ENCODE measurements at places on chromosomes 4 and X.

DNA sequence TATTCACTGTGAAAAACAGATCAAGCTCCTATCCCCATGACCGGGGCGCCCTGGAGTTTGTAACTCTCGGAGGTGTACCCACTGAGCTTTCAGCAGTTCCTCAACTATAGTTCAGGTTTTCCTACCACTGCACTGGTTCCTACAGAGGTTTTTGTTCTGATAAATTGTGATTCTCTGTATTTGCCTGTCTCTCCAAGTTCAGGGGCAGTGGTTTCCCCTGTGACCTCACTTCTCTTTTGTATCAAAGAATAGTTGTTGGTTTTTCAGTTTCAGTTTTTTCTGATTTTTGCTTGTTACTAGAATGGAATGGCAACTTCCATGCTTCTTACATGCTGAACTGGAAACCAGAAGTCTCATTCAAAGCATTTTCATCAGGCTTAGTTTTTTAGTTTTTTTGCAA, 56.8 kb upstream of the PLS3 start:
- no peak for DNase-seq

DNA sequence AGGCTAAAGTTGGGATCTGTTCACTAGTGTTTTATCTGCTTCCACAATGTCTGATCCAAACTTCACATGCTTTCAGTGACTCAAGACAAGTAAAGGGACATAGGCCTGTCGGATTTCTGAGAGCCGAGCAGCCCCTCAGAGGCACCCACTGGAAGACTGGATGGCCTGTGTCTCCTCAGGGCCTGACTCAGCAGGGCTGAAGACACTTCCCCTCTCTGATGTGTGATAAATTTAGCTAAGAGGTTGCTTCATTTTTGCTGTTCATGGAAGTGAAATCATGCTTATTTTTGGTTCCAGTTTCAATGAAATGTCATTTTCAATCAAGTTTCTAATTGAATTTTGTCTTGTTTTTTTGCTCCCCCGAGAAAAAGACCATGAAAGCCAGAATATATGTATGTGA, 93.7 kb downstream of the MXRA5 start:
- DNase-seq = no peak

GRCh38 chrX:129665916-129666644, 11.3 kb upstream of the APLN start:
- no peak for DNase-seq

- no peak for DNase-seq
Observed at GRCh38 chrX:54785901-54786300, 12.2 kb downstream of the ITIH6 start.

GRCh38 chr4:98803251-98803650, 125.7 kb downstream of the EIF4E start:
- no peak for DNase-seq

- no peak for DNase-seq
Observed at GRCh38 chrX:155857561-155857960, 23.6 kb upstream of the VAMP7 start.

DNA sequence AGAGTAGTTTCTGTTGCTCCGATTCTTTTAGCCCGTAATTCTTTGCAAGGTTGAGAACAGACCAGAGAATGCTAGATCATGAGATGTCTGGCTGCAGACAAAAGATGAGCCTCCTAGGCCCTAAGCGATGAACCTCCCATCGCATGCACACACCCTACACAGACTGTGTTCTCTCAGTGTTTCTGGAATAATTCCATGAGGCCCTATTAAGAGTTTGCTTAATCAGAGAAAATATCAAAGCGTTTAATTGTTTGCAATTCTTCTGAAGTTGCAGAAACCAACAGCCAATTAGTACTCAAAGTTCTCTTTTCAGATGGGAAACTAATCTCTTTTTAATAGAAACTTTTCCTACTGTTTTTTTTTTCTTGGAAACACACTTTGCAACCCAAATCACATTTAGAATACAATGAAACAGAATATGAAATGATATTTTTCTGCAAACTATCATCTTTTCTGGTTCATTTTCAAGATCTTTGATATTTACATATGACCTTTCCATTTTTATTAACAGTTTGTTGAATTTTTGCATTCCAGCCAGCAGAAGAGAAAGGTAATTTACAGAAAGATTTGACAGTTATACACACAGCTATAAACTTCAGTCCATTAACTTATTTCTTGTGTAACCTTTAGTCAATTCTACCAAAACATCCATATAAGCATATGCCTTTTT, 1525.6 kb downstream of the ARAP2 start:
- DNase-seq = no peak

DNA sequence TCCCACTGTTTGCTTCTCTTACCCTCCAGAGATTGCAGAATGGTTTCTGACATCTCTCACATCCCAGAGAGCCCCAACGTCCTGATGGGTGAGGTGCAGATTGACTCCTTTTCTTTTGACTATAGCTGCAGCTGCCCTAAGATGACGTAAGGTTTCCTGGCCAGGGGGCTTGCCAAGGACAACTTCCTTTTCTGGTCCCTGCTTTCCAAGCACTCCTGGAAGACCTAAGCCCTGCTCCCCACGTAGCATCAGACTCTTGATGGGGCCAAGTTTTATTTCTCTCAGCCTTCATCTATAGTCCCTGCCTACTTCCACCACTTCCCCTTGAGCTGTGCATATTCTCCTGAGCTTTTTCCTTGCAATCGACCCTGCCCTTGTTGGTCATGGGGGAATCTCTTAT, 497.7 kb downstream of the IDS start:
- no peak for DNase-seq

DNA sequence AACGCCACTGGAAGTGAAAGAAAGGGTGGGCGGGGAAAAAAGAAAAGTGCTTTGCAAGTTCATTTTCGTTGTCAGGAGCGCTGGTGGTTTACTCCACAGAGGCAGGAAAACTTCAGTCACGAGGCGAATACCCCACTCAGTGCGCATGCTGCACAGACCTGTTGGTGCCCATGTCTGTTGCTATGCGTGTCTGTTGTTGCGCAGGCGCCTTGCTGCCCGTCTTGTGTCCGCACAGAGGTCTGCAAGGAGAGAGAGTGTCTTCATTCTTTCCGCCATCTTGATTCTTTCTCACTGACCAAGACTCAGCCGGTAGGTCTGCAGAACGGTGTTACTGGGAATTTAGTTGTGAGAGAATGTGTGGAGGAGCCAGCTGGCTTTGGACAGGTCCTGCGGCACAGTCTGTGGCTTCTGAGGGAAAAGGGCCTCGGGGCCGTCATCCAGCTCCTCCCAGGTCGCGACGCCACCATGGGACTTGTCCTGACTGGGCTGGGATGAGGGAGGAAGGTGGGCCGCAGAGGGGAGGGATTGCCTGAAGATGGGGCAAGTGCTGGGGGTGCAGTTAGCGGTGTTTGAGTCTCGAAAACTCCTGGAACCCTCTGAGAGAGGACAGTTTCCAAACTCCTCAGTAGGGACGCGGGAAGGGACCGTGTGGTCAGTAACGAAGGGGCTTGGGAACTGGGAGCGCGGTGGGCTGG, at the start of gene PAGE2:
TSS of gene PAGE2 (plus strand) at position 224 of the 695 bp plus-strand sequence. CDS start 1,003 bp downstream, outside the sequence.
- DNase-seq = no peak

DNA sequence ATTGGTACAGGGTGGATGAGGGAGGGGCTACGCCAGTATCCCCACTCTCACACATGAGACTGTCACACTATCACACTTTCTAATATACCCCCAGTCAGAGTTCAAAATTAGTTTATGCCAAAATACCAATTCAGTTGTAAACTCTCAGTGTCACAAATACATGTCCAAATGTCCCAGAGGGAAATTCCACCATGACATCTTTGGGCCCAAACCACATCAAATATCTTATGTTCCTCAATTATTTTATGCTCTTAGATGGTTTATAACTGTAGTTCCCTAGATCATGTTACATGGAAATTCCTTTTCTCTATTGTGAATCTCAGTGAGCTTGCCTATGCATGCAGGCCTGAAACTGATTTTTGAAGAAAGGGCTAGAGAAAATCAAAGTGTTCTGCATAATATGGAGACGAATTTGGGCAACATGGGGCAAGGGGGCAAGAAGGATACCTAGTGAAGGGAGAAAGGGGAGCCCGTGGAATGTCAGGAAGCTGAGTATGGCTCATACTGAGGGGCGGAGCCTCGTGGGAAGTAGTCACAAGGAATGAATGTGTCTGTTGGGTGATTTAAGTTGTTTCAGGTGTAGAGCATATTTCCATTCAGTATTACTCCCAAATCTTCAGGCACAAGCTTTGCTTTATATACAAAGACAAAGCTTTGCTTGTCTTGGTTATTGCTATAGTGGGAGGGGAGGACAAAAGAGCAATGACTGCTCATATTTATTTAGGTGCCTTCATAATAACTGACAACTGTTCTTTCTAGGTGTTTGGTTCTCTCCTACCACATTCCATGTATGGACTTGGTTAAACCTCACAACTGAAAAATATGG, 40.8 kb downstream of the CLNK start:
- DNase-seq = no peak

- DNase-seq = no peak
Observed at GRCh38 chr4:37726666-37727065, 40.5 kb upstream of the RELL1 start.

DNA sequence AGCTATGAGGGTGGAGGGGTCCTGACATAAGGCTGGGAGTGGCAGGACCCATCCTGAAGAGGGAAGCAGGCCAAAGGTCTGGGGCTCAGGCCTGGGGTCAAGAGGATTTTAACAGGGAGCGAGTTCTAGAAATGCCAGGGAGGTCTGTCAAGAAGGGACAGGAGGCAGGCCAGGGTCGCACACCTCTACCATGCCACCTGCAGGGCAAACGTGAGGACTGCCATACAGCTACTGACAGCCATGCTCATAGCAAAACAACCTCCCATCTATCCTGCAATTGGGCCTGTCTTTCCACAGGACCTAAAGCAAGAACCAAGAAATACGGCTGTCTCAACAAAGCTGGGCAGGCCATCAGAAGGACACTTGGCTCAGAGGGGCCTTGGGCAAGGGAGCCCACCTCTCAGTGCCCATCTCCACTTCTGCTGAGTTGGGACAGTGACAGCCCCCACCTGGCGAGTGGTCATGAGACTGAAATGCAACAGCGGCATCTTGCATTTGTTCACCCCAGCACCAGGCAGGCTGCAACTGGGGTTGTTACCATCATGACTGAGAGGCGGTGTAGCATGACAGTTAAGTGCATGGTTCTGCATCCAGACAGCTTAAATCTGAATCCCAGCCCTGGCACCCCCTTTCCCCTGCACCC, 92.7 kb downstream of the WFS1 start:
- DNase-seq = no peak

DNA sequence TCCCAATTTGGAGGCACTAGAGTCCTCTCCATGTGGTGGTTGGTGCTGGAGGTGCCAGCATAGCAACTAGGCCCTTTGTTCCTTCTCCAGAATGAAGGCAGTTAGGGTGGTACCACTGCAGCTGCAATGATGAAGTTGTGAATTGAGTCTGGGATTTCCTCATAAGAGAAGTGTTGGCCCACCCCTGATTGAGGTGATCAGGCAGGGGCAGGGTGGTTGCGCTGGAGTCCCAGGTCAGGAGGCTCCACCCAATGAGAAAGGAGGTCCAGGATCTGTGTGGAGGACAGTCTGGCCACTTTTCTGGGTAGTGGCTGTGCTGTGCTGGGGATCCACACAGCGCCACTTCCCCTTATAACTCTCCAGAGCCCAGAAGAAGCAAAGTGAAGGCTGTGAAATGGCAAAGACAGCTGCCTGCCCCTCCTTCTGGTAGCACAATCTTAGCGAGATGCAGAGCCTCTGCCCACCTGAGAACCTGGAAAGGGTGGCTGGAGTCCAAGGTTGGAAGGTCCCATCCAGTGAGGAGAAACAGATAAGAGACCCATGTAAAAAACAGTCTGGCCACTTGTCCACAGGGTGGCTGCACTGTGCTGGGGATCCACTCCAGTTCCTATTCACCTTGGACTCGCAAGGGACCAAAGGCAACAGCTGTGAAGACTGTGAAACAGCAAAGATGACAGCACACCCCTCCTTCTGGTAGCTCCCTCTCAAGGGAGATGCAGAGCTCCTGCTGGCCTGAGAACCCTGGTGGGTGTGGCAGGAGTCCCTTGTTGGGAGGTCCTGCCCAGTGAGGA, 124.6 kb downstream of the RRAGB start:
- DNase-seq = no peak

DNA sequence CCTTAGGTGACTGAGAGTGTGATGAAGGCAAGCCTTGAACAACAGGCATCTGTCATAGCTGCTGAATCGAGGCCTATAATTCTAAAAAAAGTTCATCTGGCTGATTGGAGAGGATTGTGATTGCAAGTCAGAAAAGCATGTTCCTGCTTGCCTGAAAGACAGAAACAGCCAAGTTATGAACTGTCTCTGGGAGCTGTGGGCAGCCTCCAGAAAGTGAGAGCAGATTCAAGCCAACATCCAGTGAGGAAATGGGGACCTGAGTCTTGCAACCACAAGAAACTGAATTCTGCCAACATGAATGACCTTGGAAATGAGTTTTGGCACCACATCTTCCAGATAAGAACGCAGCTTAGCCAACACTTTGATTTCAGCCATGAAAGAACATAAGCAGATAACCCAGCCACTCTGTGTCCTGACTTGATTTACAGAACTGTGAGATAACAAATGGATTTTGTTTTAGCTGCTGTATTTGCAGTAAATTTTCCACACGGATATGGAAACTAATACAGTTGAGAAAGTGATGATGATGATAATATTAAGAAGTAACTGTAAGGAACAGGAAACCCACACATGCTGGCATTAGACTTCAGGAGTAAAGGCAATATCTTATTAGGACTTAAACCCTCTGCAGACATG, 240.3 kb upstream of the NDST3 start:
- no peak for DNase-seq

- DNase-seq = peak; percentile 35
Observed at GRCh38 chr4:9703391-9703790, 78.0 kb upstream of the DRD5 start.

DNA sequence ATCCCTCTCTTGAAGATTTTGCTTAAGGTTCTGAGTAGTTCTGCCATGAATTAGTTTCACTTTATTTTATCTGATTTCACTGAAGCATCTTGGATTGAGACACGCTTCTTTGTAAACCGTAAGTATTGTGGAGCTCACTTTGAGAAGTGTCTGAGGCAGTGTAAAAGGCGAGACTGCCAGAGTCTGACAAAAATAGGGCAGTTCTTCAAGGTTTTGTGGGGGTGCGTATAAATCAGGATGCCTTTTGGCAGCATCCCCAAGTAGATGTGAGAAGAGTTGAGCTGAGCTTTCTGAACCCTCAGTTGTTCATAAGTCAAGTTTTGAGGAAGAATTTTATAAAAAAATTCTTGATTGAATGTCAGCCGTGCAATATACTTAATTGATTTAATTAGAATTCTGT, 76.3 kb downstream of the RBPJ start:
- no peak for DNase-seq

DNA sequence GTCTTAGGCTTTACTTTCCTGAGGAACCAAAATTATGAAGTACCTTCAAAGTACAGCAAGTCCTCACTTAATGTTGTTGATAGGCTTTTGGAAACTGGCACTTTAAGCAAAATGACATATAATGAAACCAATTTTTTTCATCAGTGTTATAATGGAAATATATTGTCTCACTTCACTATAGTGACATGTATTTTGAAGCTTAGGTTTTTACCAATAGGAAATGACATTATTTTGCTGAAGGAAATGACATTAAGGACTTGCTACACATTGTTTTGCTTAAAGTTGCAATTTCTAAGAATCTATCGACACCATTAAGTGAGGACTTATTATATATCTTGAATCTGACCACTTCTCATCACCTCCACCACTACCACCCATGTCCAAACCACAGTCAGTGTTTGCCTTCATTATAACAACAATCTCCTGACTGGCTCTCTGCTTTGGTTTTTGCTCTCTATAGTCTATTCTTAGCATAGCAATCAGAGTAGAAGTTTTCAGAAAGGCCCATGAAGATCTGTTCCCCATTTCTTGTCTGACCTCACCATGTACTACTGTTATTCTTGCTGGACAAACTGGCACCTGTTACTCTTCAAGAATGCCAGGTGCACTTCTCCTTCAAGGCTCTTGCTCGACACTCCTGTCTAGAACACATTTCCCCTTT, 311.2 kb downstream of the BMPR1B start:
- no peak for DNase-seq

Data from activated T-helper 1 cell treated with Interleukin-2 at 50 U/mL for 16 hours (primary cell).